ENCODE measurements at places on chromosomes 5 and 9.

GRCh38 chr5:145683431-145683830 is 151.7 kb downstream of the PRELID2 start:
- no peak for DNase-seq

GRCh38 chr5:63263411-63263810 is 684.8 kb downstream of the LRRC70 start:
- no peak for DNase-seq

DNA sequence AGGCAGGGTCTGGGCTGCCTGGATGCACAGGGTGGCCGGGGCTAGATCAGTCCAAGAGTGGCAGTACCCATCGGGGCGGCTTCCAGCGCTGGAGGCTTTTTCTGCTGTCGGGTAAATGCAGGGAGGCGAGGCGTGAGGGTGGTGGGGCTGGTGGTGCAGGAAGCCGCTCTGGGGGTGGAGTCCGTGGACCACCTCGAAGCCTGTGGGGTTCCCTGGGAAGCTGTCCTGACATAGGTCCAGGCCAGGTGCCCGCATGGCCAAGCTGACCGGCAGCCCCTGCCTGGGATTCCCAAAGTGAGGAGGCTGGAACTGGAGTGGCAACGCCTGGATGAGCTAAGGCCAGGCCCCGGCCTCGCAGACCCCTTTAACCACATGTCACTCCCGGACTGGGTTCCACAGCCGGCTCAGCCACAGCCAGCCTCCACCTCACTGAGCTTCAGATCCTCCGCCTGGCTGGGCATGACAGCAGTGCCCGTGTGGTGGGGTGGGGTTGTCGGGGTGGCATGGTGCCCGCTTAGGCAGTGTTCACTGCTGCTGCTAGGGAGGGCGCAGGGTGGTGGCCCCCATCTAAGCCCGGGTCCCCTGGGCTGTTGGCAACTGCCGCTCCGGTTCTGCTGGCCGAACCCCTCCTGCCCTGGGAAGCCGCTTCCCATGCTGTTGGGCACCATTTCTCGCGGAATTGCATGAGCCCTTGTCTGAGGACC is 1.4 kb upstream of the QRFP start:
- no peak for DNase-seq

DNA sequence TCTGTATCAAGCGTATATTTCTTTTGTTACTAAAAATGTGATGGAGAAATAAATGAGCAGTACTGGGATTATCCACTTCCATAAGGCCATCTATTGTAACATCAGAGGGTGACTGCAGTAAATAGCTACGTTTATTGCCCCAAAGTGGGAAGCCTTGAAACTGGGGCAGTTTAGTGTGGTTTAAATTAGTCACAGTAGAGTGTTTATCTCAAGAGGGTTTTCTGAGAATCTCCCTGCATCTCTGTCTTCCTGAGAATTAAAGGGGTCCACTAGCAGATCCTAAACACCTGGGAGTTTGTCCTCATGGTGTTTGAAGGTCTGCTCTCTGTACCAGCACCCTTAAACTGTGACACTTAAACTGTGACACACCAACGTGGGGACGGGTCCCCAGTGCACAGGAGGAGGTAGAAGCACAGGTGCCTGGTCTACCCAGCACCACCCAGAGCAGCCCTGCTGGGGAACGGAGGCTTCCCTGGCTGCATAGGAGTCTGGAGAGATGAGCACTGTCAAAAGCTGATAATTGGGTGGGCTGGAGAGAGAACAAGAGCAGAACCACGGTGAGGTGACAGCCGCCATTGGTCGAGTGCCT is 25.2 kb downstream of the PRRC2B start:
- no peak for DNase-seq

Measured in hepatic stellate cell (primary cell).